ENCODE measurements at places on chromosomes 12 and 14. TPM values are rescaled to one million over a fixed set of nuclear protein-coding genes. Genes with fewer than 3 reads are reported as not detected.
A peak's percentile ranks its signal among the peaks of the same experiment; 100 is the strongest.

The JKAMP gene
- 197 TPM for total RNA-seq

The KRT78 gene
- total RNA-seq = not detected

The KRT79 gene
- total RNA-seq = not detected

The GPRC5D gene
- total RNA-seq = not detected

The ADAM21 gene
- total RNA-seq = 0.97 TPM

The GMPR2 gene
- 70.9 TPM for total RNA-seq

The PTPRO gene
- 0.22 TPM for total RNA-seq

The CLEC1B gene
- total RNA-seq = not detected

The NEUROD4 gene
- not detected for total RNA-seq

The ACTN1 gene
- total RNA-seq = 403 TPM

The SUSD6 gene
- total RNA-seq = 12.2 TPM

DNA sequence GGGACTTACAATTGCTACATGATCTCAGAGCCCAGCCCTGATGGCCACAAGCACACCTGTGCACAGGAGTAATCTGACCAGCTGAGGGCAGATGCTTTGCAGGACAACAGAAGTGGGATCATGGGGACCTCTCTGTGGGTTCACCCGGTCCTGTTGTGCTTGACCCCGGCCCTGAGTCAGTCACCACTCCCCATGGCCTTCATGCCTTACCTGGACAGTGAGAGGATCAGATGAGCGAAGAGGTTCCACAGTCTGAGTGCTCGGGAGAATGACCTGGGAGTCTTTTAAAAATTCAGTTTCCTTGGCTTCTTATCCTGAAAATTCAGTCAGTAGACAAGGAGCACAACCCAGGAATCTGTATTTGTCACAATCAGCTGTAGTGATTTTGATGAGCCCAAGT lies 88.1 kb downstream of the NTF3 start:
- H3K4me1 ChIP-seq = no peaks in the 10 kb centered on the region
- H3K27ac ChIP-seq = no peak overlapping the region
- H3K36me3 ChIP-seq = no peaks in the 10 kb centered on the region
- no peaks in the 10 kb centered on the region for H3K27me3 ChIP-seq
- no peak for DNase-seq
- H3K4me3 ChIP-seq = no peak overlapping the region

- peak; percentile 78 for DNase-seq
- H3K36me3 ChIP-seq = no peaks in the 10 kb centered on the region
- H3K27me3 ChIP-seq = peaks cover 17% of the 10 kb centered on the region
- H3K4me1 ChIP-seq = peaks cover 9% of the 10 kb centered on the region
Measured at GRCh38 chr14:23910101-23910875, 43.3 kb upstream of the DHRS4 start.

DNA sequence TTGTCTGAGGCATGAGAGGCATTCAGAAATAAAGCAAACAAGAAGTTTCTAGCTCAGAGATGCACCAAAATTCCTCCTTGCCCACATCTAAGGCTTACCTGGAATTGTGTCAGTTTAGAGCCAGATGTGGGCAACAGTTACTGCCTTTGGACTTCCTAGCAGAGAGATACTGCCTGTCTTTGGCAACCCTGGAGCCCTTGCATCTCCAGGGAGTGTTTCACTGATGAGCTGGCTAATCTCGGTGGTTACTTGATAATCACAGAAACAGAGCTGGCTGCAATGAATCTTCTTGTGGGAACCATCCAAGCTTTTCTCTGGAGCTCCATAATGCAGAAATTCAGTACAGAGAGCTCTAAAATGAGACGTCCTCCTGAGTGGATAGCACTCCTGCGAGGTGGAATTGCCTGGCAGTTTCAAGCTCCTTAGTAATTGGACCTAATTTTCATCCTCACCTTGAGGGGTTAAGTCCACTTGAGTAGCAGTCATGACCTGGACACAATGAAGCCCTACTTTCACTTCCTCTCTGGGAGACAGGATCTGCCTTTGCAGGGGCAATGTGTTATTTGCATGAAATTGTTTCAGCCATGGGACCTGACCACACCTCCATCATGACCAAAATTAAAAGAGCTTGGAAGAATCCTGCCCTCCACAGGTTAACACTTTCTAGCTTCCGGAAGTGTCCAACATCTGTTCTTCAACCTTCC lies 108.8 kb upstream of the ARHGAP5 start:
- no peak overlapping the region for H3K27ac ChIP-seq
- H3K36me3 ChIP-seq = no peaks in the 10 kb centered on the region
- H3K4me3 ChIP-seq = no peak overlapping the region
- DNase-seq = peak; percentile 72
- peaks cover 13% of the 10 kb centered on the region for H3K4me1 ChIP-seq
- H3K27me3 ChIP-seq = no peaks in the 10 kb centered on the region

GRCh38 chr14:34180434-34180833 lies 229.6 kb upstream of the EGLN3 start:
- H3K27me3 ChIP-seq = no peaks in the 10 kb centered on the region
- DNase-seq = no peak
- no peaks in the 10 kb centered on the region for H3K36me3 ChIP-seq

GRCh38 chr12:69083689-69084088 lies 150.7 kb upstream of the CPM start:
- DNase-seq = no peak
- no peak overlapping the region for H3K4me3 ChIP-seq
- H3K36me3 ChIP-seq = no peaks in the 10 kb centered on the region
- no peaks in the 10 kb centered on the region for H3K4me1 ChIP-seq
- no peaks in the 10 kb centered on the region for H3K27me3 ChIP-seq

GRCh38 chr14:66315098-66315497 lies 171.1 kb upstream of the CCDC196 start:
- no peak for DNase-seq
- H3K4me1 ChIP-seq = no peaks in the 10 kb centered on the region
- no peak overlapping the region for H3K27ac ChIP-seq
- no peaks in the 10 kb centered on the region for H3K27me3 ChIP-seq
- H3K36me3 ChIP-seq = no peaks in the 10 kb centered on the region
- no peak overlapping the region for H3K4me3 ChIP-seq

DNA sequence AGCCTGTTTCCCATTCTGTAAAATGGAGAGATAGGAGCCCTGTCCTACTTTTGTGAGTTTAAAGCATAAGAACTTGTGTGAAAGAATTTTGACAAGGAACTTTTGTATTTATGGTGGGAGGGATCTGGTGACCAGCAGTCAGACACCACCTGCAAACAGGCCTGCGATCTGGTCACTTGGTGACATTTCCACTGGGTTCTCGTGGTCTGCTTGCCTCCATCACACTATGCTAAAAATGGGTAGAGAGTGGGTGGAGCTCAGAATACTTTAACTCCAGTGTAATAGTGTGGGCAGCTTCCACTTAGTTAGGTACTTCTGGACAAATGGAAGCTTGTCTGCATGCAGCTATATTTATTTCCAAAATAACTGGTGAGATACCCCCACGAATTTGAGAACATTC lies 26.5 kb upstream of the PLXNC1 start:
- H3K27ac ChIP-seq = no peak overlapping the region
- no peaks in the 10 kb centered on the region for H3K4me1 ChIP-seq
- H3K27me3 ChIP-seq = peaks cover 29% of the 10 kb centered on the region
- no peak for DNase-seq

DNA sequence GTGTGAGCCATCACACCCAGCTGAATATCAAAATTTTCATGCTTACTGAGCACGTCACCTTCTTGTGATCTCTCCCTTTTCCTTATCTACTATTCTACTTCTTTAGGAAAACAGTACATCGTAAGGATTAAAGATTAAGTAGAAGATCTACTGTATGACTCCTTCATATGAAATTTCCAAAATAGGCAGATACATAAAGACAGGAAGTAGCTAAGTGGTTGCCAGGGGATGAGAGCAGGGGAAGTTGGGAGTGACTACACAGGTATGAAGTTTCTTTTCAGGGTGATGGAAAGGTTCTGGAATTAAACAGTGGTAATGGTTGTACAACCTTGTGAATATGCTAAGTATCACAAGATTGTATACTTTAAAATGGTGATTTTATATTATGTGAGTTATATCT lies 36.5 kb upstream of the CERS5 start:
- no peak for DNase-seq
- H3K27me3 ChIP-seq = no peaks in the 10 kb centered on the region
- H3K4me3 ChIP-seq = no peak overlapping the region
- peaks cover 51% of the 10 kb centered on the region for H3K4me1 ChIP-seq

GRCh38 chr14:101222362-101223070 lies 319.0 kb upstream of the RTL1 start:
- H3K4me1 ChIP-seq = no peaks in the 10 kb centered on the region
- H3K36me3 ChIP-seq = no peaks in the 10 kb centered on the region
- H3K27me3 ChIP-seq = peaks cover 12% of the 10 kb centered on the region
- no peak overlapping the region for H3K27ac ChIP-seq

GRCh38 chr12:7015555-7016370 lies 2.5 kb downstream of the LPCAT3 start:
- peaks cover 7% of the 10 kb centered on the region for H3K4me1 ChIP-seq
- no peaks in the 10 kb centered on the region for H3K27me3 ChIP-seq
- no peak overlapping the region for H3K4me3 ChIP-seq

GRCh38 chr14:70789361-70789760 lies 20.0 kb downstream of the MAP3K9 start:
- H3K4me3 ChIP-seq = no peak overlapping the region
- no peaks in the 10 kb centered on the region for H3K4me1 ChIP-seq
- H3K27me3 ChIP-seq = peaks cover 12% of the 10 kb centered on the region
- no peaks in the 10 kb centered on the region for H3K36me3 ChIP-seq
- no peak overlapping the region for H3K27ac ChIP-seq
- peak; percentile 53 for DNase-seq

DNA sequence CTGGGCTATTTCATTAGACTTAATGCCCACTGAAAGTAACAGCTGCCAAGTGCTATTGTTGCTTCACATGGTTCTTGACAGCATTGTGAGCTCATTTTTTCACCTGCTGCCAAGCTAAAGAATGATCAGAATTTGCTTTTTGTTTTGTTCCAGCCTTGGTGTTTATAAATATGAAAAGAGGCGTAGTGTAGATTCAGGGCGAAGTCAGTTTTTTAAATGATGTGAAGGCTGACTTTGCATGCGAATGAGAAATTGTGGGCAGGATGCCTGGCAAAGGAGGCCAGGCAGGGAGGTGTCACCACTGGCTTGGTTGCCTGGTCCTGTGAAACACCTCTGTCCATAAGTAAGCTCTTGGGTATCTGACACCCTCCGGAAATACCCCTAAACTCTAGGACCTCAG lies 93.3 kb upstream of the NAP1L1 start:
- H3K27ac ChIP-seq = no peak overlapping the region
- no peak for DNase-seq
- no peaks in the 10 kb centered on the region for H3K36me3 ChIP-seq
- peaks cover 7% of the 10 kb centered on the region for H3K4me1 ChIP-seq
- H3K4me3 ChIP-seq = no peak overlapping the region

GRCh38 chr12:93614917-93615596 lies 42.6 kb downstream of the SOCS2 start:
- H3K36me3 ChIP-seq = no peaks in the 10 kb centered on the region
- no peaks in the 10 kb centered on the region for H3K27me3 ChIP-seq
- peaks cover 11% of the 10 kb centered on the region for H3K4me1 ChIP-seq
- no peak for DNase-seq
- no peak overlapping the region for H3K27ac ChIP-seq

GRCh38 chr14:32710731-32711680 lies 227.7 kb upstream of the NPAS3 start:
- H3K4me3 ChIP-seq = peak overlapping the region; percentile 54
- H3K27ac ChIP-seq = peak overlapping the region; percentile 76
- peak; percentile 68 for DNase-seq
- H3K36me3 ChIP-seq = no peaks in the 10 kb centered on the region
- H3K27me3 ChIP-seq = no peaks in the 10 kb centered on the region

DNA sequence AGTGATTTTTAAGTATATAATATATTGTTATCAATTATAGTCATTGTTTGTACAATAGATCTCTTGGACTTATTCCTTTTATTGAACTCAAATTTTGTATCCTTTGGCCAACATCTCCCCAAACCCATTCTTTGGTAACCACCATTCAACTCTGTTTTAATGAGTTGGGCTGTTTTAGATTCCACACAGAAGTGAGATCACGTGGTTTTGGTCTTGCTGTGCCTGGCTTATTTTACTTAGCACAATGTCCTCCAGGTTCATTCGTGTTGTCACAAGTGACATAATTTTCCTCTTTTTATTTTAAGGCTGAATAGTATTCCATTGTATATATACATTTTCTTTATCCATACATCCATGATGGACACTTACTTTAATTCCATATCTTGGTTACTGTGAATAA lies 40.2 kb upstream of the LTA4H start:
- H3K27ac ChIP-seq = no peak overlapping the region
- no peak for DNase-seq
- H3K36me3 ChIP-seq = no peaks in the 10 kb centered on the region
- no peaks in the 10 kb centered on the region for H3K4me1 ChIP-seq

GRCh38 chr12:32476446-32476845 lies 77.1 kb downstream of the FGD4 start:
- H3K27me3 ChIP-seq = no peaks in the 10 kb centered on the region
- no peak for DNase-seq
- no peaks in the 10 kb centered on the region for H3K36me3 ChIP-seq
- H3K27ac ChIP-seq = no peak overlapping the region
- no peak overlapping the region for H3K4me3 ChIP-seq

- no peaks in the 10 kb centered on the region for H3K27me3 ChIP-seq
- no peak overlapping the region for H3K4me3 ChIP-seq
- H3K27ac ChIP-seq = no peak overlapping the region
- no peaks in the 10 kb centered on the region for H3K36me3 ChIP-seq
- DNase-seq = no peak
Measured at GRCh38 chr12:75884465-75884985, 147.1 kb downstream of the PHLDA1 start.

- no peak overlapping the region for H3K27ac ChIP-seq
- no peaks in the 10 kb centered on the region for H3K36me3 ChIP-seq
- H3K4me3 ChIP-seq = no peak overlapping the region
- DNase-seq = no peak
- H3K27me3 ChIP-seq = no peaks in the 10 kb centered on the region
Measured at GRCh38 chr14:88036422-88036821, 31.5 kb downstream of the GPR65 start.

DNA sequence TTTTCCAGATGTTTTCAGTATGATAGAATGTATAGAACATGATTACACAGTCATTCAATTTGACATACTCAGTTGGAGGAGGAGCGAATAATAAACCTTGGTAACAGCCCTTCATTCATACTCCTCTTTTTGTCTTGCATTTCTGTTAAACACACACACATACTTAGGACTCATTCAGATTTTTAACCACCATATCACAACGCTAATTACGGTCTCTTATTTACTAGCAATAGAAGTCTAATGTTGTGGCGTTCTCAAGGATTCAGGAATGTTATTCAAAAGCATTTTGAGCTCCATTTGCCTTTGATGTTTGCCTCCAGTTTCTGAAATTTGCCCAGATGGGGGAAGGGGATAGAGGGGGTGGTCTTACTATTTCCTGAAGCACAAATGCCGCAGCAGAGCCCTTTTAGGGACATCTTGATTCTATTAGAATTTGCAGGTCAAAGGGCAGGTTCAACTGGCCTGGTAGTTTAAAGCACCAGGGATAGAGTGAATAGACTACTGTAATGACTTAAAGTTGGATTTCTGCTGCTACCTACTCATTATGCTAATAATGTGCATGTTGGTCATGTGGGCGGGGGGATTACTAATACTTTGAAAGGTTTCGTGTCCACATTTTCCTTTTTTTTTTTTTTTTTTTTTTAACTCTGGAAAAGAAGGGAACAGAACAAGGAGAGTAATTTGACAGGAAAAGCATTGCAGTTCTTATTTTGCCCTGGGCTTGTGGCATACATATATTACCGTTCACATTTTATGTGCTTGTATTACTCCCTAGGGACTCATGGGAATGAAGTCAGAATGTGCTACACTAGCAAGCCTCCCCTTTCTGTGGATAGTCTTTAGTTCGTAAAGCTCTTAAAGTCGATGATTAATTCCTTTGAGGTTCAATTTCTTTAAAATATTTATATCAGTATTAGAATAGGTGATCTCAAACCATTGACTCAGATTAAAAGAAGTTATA lies 226.8 kb downstream of the FBXL14 start:
- no peak overlapping the region for H3K4me3 ChIP-seq
- DNase-seq = peak; percentile 55
- no peaks in the 10 kb centered on the region for H3K27me3 ChIP-seq

GRCh38 chr14:71523630-71524319 lies 408.5 kb upstream of the RGS6 start:
- H3K4me1 ChIP-seq = peaks cover 17% of the 10 kb centered on the region
- H3K27ac ChIP-seq = no peak overlapping the region
- no peak overlapping the region for H3K4me3 ChIP-seq

Measured in GM23248 (cell line).